ENCODE measurements at places on chromosomes 2 and 18.

GRCh38 chr2:74747411-74748080, 86.4 kb upstream of the HK2 start:
- DNase-seq: no peak

DNA sequence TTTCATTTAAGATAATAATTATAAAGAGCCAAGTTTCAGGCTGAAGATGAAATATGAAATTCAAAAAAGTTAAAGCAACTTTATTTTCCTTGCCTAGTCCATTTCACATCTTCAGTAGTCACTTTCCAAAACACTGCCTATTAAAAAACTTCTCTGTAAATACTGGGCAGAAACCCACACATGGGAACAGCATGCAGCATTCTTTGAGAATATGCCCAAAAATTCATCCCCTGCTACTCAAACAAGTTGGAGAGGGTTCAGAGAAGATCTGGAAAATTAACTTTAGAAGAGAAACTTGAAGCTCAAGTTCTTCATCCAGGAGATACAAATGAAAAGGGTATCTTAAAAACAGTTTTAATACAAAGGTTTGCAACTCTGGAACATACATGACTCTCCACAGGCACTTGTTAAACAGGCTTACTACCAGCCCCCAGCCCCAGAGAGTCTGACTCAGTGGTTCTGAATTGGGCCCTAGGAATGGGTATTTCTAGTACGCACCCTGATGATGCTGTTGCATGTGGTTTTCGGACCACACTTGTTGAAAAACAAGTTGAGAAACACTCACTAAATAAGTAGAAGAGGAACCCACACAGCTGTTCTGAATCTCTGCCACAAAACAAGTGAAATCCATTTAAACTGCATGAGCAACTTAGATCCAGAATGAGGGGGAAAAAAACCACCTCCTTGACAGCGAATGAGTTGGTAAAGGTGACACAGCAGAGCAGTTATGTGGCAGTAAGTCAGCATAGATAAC, 329.1 kb downstream of the SATB2 start:
- no peak for DNase-seq

DNA sequence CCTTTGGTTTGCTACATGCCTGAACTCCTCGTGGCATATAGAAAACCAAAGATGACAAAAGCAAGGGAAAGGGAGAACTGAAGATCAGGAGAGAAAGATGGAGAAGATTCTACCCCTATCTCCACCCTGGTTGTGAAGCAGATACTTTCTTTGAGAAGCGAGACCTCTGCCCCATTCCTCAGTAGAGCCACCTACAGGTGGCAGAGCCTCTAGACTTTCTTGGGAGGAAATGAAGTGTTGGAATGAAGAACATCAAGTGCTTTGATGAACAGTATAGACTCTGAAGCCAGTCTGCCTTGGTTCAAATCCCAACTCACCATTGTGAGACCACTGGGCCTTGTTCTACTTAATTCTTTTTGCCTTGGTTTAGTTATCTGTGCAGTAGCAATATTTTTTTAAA, 348.8 kb upstream of the ETAA1 start:
- no peak for DNase-seq

DNA sequence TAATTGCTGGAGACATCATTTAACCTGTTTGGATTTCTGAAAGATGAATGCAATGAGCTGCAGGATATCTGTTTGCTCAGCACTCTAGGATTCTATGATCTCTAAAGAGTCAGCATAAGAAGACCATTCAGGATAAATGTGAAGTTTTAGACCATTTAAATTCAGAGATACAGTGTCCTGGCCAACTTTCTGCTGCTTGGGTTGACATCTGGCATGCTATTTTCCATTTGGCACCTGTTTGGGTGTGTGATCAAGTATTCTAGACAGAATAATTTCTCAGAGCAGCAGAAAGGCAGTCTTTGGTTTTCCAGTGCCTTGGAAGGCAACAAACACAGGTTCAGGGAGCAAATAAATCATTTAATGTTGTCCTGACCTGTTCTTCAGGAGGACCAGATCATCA, 144.8 kb upstream of the NDUFV2 start:
- no peak for DNase-seq

- no peak for DNase-seq
These were observed 273.6 kb downstream of the TGIF1 start for GRCh38 chr18:3723554-3723953.
